Activated CD4-positive, alpha-beta T cell treated with anti-CD3 and anti-CD28 coated beads, Interleukin-10, Interleukin-2, amounts not matched to agents 100 ng/mL and 50 ng/mL, durations not matched to agents 16 hours and 8 hours (primary cell): ENCODE measurements at places on chromosomes 5 and 9.

DNA sequence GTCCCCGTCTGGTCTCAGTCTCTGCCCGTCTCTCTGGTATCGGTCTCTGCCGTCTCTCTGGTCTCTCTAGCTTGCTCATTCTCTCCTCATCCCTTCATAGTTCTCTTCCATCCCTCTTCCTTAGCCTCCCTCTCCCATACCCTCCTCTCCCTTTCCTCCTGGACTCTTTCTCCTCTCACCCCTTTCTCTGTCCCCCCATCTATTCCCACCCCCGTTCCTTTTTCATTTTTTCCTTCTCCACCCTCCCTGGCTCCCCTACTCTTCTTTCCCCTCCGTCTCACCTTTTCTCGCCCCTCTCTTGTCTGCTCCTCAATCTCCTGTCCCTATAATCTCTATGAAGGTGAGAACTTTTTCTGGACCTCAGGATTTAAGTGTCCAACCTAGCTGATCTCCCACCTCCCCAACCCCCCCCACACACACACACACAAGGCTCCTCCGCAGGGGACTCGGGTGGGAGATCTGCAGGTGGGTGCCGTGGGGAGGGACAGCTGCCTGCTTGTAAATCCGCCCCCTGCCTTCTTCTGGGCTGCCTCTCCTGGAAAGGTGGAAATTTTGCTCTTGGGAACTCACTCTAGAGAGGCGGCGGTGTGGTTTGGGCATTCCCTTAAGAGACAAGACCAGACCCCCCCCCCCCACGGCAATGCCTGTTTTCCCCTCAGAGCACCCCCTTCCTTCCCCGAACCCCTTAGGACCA, 953 bp downstream of the UBE2QL1 start:
- DNase-seq = no peak

GRCh38 chr5:135443161-135443960, 3.8 kb downstream of the DCANP1 start:
- DNase-seq = no peak

GRCh38 chr5:126100767-126101166, 322.4 kb upstream of the GRAMD2B start:
- no peak for DNase-seq

- DNase-seq = peak; percentile 50
Measured at GRCh38 chr9:68802525-68803015, 97.5 kb downstream of the PIP5K1B start.

- no peak for DNase-seq
Measured at GRCh38 chr5:124162767-124163532, 583.5 kb downstream of the ZNF608 start.

GRCh38 chr5:23756779-23757178, 249.4 kb downstream of the PRDM9 start:
- DNase-seq = no peak

- no peak for DNase-seq
Measured at GRCh38 chr9:33044677-33045282, 19.7 kb downstream of the DNAJA1 start.

- no peak for DNase-seq
Measured at GRCh38 chr5:135729321-135729786, 105.1 kb upstream of the SLC25A48 start.

- DNase-seq = no peak
Measured at GRCh38 chr5:7207979-7208378, 188.0 kb upstream of the ADCY2 start.

DNA sequence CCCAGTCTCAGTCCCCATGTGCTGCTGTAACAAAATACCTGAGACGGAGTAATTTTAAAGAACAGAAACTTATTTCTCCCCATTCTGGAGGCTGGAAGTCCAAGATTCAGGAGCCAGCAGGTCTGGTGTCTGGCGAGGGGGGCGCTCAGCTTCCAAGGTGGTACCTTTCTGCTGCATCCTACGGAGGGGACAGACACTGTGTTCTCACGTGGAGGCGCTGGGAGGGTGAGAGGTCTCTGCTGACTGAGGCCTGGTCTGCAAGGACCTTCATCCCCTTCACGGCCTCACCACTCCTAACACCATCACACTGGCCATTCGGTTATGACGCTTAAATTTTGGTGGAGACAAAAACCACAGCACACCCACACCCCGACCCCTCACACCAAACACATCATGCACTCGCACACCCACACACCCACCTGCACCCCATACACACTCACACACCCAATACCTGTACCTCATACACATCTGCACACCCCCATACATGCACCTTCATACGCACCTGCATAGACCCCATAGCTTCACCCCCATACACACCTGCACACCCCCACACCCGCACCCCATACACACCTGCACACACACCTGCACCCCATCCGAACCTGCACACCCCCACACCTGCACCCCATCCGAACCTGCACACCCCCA, 9.8 kb upstream of the ZDHHC11 start:
- no peak for DNase-seq

GRCh38 chr5:148620091-148620490, 34.2 kb downstream of the HTR4 start:
- DNase-seq = no peak

DNA sequence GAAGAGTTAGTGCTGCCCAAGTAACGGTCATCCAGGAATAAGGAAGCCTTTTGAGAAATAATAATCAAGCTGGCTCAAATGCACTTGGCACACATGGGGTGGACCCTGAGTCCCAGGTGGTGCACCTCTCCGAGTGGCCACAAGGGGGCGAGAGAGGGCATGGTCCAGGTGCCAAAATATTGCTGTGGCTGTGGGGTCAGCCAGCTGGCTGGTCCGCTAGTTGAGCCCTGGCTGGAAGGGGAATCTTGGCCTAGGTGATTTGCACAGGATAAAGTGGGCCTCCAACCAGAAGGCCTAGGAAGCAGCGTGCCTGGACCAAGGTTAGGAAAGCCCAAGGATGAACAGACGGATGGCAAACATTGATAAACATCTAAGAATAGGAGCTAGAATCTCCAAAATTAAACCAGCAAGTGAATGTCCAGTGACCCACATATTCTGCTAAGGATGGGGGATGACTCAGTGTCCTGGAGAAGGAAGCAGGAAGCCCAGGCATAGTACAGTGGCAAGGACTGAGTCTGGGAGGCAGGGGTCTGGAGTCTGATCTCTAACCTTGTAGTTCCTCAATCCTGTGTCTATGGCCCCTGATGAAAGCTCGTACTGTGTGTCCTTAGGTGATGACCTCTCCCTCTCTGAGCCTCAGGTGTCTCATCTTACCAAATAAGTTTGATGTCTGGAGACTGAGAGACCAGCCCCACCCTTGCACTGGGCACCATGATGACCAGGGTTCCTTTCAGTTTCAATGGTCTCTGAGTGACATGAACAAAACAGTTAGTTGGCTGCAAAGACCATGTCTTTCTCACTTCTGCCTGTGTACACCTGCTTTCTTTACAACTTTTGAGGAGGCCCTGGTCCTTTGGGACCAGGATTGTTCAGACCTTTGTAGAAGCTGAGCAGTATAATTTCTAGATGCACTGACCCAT, 19.2 kb upstream of the SHB start:
- DNase-seq = peak; percentile 72

GRCh38 chr5:169299191-169299662, 1.7 kb downstream of the SLIT3 start:
- no peak for DNase-seq

DNA sequence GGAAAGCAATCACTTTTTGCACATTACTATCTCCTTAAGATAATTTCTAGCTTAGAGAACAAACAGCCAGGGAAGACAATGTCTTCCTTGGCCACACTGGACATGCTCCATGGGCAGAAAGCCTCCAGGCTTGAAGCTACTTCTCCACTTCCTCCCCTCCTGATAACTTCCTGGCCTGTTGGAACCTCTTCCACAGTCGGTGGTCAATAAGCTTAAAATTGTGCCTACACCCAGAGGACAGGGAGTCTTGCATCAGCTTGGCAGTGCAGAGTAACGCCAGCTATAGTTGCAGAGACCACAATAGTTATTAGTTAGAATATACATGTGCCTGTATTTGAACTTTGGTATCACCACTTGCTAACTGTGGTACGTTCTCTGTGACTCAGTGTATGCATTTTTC, 58.1 kb upstream of the ABCA1 start:
- no peak for DNase-seq

DNA sequence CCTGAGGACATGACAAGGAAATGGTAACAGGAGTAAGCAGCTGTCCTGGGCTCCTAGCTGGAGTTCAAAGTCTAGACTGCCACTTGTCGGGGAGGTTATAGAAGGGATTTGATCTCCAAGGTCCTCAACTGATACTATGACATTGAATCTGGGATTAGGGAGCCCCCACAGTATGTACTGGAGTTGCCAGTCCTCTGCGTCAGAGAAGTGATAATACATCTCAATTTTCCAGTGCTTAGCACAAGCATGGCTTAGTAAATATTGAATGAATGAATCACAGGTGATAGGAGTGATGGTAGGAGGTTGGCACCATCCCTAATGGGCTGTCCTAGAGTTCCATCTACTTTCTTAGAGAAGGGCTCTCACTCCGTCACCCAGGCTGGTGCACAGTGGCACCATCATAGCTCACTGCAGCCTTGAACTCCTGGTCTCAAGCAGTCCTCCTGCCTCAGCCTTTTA, 6.2 kb upstream of the TPM2 start:
- DNase-seq = no peak

- no peak for DNase-seq
Measured at GRCh38 chr5:89087551-89088318, 204.8 kb upstream of the MEF2C start.

GRCh38 chr9:39588500-39589137, 233.2 kb downstream of the SPATA31A1 start:
- DNase-seq = no peak

DNA sequence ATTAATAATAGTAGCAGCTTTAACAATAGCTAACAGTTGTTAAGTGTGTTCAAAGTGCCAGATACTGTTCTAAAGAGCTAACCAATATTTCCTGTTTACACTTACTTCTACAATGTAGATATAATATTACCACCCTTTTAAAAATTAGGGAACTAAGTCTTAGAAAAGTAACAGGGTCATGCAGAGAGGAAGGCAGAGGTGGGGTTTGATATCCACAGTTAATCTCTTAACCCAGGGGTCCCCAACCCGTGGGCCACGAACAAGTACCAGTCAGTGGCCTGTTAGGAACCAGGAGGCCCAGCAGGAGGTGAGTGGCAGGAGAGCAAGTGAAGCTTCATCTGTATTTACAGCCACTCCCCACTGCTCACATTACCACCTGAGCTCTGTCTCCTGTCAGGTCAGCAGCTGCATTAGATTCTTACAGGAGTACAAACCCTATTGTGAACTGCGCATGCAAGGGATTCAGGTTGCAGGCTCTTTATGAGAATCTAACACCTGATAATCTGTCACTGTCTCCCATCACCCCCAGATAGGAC, 89.1 kb downstream of the ACTL7B start:
- no peak for DNase-seq

DNA sequence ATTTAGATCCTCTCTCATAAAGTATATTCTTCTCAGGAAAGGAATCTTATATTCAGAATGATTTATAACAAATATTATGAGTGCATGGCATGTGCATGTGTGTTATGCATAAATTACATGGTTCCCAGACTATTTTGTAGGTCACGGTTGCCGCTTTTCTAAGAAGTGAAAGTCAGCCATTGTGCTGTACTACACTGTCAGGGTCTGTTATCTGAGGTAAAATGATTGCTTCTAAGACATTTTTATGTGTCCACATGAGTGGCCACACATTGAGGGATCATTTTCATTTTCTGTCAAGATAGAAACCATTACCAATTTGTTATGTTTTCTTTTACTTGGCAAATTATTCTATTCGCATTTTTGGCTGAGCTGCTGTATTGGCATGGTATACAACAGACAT, 210.8 kb downstream of the CWC27 start:
- DNase-seq = no peak

DNA sequence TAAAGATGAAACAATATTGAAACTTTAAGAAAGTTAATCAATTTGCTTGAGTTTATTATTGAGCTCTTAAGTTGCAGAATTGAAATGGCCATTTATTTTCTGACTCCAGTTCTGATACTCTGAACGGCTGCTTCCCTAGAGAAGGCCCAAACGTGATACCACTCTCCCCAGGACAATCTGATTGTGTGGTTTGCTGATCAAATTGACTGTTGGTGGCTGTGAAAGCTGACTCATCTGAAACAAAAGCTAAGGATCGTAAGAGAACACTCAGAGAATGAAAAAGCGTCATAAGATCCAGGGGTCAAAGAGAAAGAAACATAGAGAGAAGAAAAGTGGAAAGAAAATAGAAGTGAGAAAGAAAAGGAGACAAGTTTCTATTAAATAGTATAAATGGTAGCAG, 147.2 kb downstream of the IZUMO3 start:
- no peak for DNase-seq

DNA sequence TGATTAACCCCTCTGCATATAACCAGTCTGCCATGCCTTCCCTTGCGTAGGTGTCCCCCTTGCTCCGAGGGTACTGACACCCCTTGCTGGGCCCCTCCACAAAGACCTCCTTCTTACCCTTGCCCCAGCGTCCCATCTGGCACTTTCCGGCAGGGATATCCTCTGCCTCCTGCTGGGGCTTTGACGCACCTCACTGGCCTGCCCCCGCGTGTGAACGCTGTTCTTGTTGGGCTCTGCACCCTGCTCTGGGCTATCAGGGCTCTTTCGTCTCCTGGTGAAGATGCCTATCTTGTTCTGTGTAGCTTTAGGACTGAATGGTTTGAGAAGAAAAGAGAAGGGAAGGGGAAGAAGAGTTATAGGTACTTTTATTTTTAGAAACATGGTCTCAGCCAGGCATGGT, 53.0 kb downstream of the SUB1 start:
- no peak for DNase-seq

DNA sequence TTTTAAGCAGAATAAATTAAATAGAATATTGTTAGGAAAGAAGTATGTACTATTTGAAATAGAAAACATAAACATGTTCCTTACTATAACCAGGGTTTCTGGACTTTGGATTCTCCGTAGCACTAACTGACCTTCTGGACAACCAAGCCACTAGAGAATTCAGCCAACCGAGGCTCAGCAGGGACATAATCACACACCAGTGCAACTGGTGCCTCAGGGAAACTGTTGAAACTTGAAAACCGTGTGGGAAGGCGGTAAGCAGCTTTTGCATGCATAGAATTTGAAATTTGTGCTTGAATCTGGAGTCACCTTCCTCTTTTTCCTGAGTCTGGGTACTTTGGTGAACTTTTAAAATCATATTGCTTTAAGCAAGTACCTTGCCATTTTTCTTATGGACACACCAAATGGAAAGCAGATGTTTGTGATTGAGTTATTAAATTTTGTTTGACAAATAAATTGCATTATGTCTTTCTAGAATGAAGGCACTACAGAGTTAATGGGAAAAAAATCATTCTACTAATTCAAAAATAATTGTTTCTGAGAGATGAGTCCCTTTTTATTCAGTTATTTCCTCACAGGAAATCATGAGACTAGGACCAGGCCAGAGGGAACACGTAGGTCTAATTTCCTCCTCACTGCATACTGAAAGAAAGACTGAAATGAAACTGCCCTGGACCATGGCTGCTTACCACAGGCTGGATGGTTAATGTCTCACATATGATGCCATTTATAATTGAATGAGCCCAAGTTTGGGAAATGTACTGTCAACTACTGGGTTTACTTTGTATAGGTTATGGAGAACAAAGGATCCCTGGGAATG, 20.6 kb upstream of the SCAMP1 start:
- no peak for DNase-seq
